ENCODE measurements at places on chromosomes 13 and 19. TPM values are rescaled to one million over a fixed set of nuclear protein-coding genes. Genes with fewer than 3 reads are reported as not detected.
A peak's percentile ranks its signal among the peaks of the same experiment; 100 is the strongest.

The CLEC17A gene
- 0.09 TPM for total RNA-seq

GRCh38 chr19:6101291-6101825, 8.9 kb downstream of the RFX2 start:
- DNase-seq: peak; percentile 86

DNA sequence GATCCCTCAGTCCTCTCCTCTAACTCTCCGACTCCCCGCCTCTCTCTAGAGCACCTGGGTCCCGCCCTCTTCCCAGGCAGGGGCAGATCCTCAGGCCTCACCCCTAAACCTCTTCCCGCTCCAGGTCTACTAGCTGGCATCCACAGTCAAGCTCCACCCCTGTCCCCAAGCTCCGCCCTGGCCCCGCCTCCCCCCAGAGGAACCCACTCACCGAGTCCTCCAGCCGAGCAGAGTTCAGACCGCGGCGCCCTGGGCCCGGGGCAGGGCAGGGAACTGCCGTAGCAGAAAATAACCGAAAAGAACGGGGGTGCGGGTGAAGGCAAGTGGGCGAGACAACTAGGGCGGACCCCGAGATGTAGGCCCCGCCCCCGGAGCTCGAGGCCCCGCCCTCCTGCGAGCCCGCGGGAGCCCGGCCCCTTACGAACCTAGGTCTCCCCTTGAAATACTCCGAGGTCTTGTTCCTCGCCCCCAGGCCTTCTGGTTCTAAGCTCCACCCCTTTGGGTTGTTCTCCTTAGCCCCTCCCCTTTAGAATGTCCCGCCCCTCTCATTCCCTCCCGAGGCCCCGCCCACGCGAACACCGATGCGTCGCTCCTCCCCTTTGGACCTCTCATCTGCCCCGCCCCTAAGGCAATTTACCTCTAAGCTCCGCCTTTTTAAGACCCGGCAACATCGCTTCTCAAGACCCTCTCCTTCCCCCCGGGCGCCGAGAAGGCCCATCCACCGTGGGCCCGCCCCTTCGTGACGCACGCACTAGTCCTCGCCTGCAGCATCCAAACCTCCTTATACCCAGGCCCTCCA, at the start of gene GGN:
Gene GGN, minus strand, starts transcription at position 485 of the 799 bp plus-strand sequence. CDS start 773 bp downstream, outside the sequence.
- DNase-seq: peak; percentile 93

- peak; percentile 33 for DNase-seq
These were observed at the start of gene FXYD1 for GRCh38 chr19:35138305-35138892. Gene FXYD1 (plus strand): TSS chr19:35138824. CDS start chr19:35140080, 1,256 bp downstream.

DNA sequence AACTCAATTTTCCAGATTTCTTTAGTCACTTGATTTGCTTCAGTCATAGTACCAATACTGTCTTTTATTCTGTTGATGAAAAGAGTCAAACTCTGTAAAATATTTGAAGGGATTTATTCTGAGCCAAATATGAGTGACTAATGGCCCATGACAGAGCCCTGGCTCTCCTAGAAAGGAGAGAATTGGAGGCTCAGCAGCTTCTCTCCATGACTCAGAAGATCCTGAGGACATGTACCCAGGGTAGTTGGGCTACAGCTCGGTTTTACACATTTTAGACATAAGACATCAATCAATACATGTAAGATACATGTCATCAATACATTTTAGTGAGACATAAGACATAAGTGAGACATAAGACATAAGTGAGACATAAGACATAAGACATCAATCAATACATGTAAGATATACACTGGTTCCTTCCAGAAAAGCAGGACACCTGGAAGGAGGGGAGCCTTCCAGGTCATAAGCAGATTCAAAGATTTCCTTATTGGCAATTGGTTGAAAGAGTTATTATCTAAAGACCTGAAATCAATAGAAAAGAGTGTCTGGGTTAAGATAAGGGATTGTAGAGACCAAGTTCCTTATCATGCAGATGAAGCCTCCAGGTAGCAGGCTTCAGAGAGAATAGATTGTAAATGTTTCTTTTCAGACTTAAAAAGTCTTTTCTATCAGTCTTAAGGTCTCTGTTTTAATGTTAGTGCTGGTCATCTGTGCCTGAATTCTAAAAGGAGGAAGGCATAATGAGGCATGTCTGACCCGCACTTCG, 179.8 kb upstream of the RFC3 start:
- DNase-seq: peak; percentile 69

DNA sequence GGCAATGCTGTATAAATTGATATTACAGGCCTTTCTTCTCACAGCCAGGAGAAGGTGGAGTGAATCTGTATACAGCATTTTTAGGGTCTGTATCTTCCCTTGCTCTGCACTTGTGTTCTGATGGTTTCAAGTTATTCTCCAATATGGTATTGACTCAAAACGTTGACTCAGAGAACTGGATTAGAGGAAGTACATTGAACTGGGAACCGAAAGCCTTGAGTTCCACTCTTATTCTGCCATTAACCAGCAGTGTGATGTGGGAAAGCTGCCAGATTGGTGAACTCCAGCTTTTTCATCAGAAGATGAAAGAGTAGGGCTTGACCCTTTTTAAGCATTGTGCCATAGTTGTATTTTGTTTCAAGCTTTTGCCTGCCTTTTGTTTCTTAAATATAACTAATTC, 167.7 kb downstream of the SPRY2 start:
- no peak for DNase-seq

DNA sequence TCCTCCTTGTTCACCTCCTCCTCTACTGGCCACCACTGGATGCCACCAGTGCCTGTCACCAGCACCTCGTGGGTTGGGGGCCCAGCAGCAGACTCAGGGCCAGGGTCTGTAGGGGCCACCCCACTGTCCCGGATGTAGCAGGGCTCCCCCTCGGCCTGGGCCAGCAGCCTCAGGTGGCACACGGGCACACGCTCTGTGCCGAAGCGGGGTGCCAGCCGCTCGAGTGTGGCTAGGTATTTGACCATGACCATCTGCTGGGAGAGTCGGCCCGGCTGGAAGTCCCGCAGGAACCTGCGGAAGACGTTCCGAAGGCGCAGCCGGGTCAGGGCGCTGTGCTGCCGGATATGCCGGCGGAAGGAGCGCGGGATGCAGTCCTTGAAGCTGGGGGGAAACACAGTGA, 14.9 kb downstream of the TYK2 start:
- DNase-seq: no peak

DNA sequence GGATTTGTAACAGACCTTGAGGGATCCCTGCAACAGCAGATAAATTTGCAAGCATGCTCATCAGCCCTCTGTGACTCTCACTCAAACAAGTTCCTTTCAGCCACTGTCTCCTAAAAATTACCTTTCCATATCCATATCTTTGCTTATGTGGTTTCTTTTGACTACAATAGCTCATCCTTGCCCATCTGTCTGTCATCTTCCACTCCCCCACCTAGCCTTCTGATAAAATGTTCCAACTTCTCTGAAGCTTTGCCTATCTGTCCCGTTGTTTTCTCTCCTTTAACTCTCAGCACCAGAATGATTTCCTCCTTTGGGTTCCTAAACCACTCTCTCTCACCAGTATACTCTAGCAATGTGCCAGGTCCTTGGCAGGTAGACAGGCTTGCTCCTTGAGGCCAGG, 194.5 kb downstream of the VWA8 start:
- DNase-seq: no peak

DNA sequence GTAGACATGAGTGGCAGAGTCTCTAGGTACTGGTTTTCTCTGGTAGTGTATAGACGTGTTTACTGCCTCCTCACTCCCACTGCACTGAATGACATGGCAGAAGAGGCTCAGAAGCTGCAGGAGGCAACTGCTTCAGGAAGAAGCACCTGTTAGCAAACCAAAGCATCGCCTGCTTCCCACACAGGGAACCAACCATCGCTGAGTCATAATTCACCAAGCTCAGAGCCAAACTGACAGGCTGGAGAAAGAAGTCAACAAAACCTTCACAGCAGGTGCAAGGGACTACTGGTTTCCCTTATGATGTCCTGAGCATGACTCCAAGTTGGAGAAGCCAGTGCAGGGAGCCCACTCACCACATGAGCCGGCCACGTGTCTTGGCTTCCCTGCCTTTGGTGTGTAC, 69.8 kb downstream of the KCTD12 start:
- no peak for DNase-seq

The ADGRE2 gene
- total RNA-seq: not detected

The ZNF536 gene
- 0.33 TPM for total RNA-seq

GRCh38 chr19:46713781-46714443, 3.0 kb downstream of the PRKD2 start:
- DNase-seq: peak; percentile 77

DNA sequence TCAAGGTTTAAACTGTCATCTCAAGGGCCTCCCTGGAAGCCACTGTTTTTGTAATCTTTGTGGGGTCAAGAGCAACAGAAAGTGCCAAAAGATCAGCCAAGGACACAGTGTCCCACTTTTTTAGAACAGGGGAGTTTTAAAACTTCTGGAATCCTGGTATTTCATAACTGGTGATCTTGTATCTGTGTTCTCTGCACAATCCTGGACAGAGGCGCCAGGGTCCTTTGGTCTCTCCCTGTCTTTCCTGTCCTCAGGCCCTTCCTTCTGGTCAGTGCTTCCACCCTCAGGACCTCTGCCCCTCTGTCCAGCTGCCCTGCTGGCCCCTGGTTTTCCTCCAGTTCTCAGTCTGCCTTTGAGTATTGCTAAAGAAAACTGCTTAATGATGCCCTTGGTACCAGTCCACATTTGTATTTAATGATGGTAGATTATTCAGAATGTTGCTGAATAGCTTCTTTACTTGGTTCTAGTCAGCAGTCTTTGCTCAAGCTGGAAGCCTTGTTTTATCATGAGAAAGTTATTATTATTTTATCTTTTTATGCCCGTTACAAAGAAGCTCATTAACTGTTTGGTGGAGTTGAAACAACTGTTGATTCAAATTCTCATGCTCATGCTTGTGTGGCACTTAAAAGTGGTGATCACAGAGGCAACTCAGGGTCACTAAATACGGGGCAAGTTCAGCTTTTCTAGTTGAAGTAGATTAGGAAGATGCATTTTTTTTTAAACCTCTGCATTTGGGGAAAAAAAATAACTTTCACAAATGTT, 47.5 kb downstream of the WASF3 start:
- no peak for DNase-seq

The PPP6R1 gene
- total RNA-seq: 39.0 TPM

- DNase-seq: no peak
These were observed 69.7 kb upstream of the GPR183 start for GRCh38 chr13:99376924-99377323.

DNA sequence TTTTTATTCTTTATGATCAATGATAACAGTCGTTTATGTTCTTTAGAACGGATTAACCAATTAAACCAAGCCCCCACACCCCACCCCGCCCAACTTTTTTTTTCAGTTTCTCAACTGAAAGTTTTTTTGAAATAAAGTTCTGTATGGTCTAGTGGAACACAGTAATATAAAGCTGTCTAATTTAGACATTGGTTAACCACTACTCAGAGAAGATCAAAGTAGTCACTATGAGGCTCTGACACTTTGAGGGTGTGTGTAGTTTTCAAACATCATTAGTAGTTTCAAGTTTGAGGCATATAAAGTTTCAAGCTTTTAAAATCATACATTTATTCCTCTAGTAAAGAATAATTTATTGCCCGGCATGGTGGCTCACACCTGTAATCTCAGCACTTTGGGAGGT, 413.2 kb downstream of the EFNB2 start:
- DNase-seq: no peak

The FNDC3A gene
- total RNA-seq: 71.6 TPM

The TLE6 gene
- total RNA-seq: 0.18 TPM

The TMED1 gene
- total RNA-seq: 44.3 TPM

- no peak for DNase-seq
These were observed 114.5 kb downstream of the KLF5 start for GRCh38 chr13:73173279-73173811.

- DNase-seq: no peak
These were observed 30.2 kb downstream of the RXFP2 start for GRCh38 chr13:31769575-31769974.

The KCNJ14 gene
- total RNA-seq: 1.3 TPM

GRCh38 chr13:82962397-82962796, 919.9 kb downstream of the SLITRK1 start:
- peak; percentile 6 for DNase-seq

GRCh38 chr19:18478545-18479311, 40.8 kb upstream of the ISYNA1 start:
- DNase-seq: peak; percentile 87

DNA sequence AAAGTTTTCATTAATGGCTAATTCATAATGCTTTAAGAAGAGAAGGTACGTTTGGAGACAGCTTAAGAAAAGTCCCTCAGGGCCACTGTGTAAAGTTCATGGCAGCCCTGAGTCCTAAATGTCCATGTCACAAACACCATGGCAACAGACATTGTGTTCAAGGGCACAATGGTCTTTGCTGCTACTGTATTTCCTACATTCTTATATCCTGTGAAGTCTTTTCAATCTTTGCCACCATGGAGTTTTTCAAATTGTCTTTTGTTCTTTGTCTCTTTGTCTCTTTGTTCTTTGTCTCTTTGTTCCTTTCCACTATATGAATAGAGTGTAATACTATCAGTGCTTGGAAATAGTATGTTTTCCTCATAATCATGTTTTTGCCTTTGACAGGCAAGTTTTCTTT, 178.8 kb downstream of the VWA8 start:
- DNase-seq: no peak

The ABCC4 gene
- total RNA-seq: 20.4 TPM

The PRKCG gene
- not detected for total RNA-seq

DNA sequence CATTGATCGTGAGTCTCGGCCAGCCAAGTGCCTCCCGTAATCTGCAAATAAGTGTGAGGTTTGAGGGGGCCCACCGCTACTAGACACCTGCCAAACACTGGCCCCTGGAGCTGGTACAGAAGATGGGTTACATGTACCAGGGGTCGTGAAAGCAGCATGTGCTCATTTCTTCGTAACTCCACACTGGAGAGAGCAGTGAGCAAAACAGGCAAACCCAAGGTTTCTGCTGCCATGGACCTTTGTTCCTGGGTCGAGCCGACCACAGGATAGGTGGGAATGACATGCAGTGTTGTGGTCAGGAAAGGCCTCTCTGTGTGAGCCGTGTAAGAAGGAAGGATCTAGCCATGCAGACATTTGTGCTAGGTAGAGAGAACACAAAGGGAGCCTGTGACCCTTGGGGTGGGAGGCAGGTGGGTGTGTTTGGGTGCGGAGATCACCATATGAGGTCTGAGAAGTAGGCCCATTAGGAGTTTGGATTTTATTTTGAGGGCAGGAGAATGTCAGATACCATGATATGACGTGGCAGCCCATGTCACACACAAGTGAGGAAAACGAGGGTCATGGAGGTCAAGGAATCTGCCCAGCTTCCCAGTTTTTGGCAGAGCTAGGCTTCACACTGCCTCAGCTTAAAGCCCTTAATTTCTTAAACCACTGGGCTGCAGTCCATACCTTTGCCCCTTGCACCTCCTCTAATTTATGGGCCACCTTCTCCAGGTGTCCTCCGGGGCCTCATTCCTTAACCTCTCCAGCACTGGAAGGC, 919 bp downstream of the GTF3A start:
- DNase-seq: peak; percentile 12

DNA sequence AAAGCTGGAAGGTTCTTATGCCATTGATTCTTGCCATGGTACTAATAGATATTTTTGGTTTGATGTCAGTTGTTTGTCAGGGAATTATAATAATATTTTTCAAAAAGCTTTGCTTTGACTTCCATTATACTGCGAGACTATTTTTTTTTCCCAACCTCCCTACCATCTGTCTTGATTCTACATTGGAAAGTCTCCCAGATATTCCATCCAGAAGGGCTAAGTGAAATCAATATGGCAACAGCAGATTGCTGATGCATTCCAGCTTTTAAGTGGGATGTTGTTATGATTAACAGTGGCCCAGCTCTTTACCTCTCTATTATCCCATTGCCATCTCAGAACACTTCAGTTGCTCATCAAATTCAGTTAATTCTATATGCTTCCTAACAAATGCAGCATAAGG, 247.4 kb downstream of the OXGR1 start:
- no peak for DNase-seq

The RNF225 gene
- total RNA-seq: not detected

The SMIM44 gene
- total RNA-seq: not detected

Data from fibroblast of the aortic adventitia (primary cell).